ENCODE measurements at places on chromosomes 2 and 18.

DNA sequence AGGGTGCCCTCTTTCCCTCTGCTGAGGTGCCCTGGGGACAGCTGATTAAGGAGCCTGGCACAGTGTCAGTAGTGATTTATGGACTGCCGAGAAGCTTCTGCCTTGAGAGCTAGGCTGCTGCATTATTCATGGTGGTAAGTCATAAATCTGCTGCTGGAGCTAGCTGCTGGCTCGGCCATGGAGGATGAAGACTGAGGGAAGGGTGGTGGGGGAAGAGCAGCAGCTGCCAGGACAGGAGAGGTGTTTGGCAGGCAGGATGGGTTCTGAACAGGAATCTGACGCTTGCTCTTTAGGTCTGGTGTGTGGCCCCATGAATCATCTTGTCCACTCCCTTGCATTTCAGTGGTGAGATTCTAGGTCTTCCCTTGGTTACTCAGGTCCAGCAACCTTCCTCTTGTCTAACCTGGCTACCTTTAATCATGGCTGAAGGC, 296.3 kb downstream of the DYSF start:
- DNase-seq = peak; percentile 44

- DNase-seq = peak; percentile 57
Measured at GRCh38 chr2:159202568-159203071, 83.9 kb downstream of the WDSUB1 start.

DNA sequence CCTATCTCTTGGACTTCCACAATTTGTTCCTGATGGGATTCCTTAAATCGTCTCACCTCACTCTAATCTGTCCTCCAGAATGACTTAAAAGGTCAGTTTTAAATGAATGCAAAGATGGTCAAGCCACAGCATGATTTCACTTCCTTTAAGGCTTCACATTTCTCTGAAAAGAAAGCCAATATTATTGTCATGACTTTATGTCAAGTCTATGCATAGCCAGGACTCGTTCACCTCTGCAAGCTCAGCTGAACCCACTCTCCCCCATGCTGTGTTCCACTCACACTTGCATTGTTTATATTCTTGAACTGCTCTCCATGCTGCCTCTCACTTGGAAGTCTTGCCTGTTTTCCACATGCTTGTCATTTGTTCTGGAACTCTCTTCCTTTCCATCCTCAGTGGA, 298.4 kb upstream of the MMADHC start:
- DNase-seq = peak; percentile 31

DNA sequence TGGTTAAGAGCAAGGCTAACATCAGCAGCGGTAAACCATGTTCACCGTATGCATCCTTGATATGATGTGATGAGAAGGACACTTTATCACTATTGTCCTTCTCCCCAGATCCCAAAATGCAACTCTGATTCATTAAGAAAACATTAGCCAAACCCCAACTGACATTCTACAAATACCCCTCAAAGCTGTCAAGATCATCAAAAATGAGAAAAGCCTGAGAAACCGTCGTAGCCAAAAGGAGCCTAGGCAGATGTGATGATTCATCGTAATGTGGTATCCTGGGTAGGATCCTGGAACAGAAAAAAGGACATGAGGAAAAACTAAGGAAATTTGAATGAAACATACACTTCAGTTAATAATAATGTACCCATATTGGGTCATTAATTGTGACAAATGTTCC, 67.3 kb upstream of the ST6GAL2 start:
- no peak for DNase-seq

DNA sequence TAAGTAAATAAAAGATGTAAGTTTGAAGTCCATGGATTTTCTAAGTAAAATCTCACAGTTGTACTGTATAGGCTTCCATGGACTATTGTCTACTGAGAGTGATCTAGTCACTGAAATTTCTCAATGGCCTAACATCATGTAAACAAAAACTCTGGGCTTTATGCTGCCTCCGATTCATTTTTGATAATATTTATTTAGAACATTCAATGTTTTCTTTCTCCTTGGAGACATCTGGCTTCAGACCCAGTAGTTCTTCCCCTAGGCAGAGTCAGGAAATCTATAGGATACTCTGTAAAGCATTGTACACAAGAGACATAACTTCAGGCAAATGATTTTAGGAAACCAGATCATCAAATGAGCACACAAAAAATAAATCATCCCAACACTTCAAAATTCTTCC, 1208.6 kb upstream of the ZEB2 start:
- no peak for DNase-seq

DNA sequence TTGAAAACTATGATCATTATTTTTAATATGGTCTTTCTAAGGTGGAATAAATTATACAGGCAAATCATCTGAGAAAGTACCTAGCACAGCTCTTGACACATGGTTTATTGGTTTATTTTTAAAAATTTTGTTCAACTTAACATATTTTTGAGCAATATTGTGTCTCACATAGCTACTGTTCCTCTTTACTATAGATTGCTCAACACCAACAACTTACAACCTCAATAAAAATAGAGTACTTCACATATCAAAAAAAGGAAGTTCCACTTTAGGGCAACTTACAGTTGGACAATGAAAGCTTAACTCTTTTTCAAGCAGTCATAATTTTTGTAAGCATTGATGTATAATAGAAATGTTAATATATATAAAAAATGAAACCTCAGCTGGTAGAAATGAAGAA, 440.9 kb upstream of the UBE2E3 start:
- no peak for DNase-seq

DNA sequence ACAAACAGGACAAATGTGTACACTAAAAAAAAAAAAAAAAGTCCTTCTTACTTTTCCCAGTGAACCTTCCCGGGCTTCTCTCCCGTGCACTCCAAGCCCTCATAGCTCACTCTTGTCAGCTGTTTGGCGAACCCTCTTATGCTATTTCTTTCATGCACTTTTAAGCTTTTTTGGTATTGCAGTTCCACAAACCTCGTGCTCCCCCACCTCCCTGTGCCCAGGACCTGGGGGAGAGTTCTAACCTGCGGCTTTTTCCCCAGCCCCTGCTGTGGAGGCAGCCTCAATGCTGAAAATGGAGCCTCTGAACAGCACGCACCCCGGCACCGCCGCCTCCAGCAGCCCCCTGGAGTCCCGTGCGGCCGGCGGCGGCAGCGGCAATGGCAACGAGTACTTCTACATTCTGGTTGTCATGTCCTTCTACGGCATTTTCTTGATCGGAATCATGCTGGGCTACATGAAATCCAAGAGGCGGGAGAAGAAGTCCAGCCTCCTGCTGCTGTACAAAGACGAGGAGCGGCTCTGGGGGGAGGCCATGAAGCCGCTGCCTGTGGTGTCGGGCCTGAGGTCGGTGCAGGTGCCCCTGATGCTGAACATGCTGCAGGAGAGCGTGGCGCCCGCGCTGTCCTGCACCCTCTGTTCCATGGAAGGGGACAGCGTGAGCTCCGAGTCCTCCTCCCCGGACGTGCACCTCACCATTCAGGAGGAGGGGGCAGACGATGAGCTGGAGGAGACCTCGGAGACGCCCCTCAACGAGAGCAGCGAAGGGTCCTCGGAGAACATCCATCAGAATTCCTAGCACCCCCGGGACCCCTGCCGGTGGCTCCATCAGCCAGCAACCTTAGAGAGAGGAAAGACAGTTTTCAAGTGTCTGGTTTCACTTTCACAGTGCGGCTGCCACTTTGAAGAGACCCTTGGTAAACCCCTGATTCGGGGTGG, 826 bp downstream of the KCNE4 start:
- DNase-seq = no peak

DNA sequence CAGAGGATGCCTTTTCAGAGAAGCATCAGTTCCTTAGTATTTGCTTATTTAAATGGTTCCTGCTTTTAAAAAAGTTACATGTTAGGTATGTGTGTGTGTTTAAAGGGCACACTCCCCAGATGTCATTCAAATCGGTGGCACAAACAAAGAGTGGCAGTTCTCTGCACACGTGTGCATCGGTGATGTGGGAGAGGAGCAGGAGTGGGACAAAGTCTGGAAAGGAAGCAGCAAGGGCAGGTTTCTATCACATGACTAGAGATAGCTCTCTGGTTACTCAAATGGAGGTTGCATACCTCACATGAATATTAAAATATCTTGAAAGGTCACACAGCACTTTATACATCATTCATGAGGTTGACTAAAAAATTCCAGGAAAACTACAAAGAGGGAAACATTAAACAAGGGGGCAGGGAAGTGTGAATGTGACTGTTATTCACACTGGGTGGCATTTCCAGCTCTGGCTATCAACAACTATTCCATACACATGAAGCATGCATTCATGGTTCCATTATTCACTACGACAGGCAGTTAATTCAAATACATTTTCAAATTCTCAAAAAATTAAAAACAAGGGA, 64.7 kb downstream of the SEPTIN10 start:
- DNase-seq = no peak

- DNase-seq = no peak
Measured at GRCh38 chr2:19216676-19217602, 141.5 kb downstream of the OSR1 start.

- DNase-seq = peak; percentile 10
Measured at GRCh38 chr2:49770919-49771318, 616.6 kb upstream of the FSHR start.

DNA sequence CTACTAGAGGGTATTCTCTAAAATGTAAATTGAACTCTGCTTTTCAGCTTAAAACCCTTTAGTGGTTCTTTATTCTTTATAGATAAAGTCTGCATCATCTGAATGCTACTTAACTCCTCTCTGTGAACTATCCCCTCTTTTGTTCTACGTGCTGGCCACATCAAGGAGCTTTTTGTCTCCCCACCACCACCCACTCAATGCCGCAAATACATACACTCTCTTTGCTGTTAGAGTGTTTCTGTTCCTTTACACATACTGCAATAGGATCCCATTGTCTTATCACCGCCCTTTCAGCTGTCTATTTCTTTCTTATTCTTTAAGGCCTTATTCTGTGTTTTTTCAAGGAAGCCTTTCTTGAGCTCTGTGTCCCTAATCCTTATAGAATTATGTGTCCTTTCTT, 83.3 kb downstream of the EML4 start:
- no peak for DNase-seq

GRCh38 chr18:27769152-27769551, 407.8 kb downstream of the CDH2 start:
- peak; percentile 17 for DNase-seq

DNA sequence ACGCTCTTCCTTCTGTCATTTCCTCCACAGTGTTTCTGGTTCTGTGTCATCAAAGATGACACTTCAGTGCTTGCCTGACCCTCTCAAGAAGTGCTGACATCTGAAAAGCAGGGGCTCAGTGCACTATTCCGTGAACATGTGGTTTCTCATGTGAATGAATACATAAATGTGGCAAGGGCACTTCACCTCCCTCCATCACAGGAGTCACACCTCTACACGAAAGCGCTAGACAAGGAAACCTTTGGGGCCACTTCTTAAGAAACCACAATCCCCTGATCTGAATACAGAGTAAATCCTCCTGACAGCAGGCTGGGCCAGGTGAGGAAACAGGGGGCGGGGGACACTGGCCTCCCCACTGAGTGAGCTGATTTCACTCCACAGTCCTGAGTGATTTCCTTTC, 145.8 kb upstream of the ACAA2 start:
- DNase-seq = no peak

DNA sequence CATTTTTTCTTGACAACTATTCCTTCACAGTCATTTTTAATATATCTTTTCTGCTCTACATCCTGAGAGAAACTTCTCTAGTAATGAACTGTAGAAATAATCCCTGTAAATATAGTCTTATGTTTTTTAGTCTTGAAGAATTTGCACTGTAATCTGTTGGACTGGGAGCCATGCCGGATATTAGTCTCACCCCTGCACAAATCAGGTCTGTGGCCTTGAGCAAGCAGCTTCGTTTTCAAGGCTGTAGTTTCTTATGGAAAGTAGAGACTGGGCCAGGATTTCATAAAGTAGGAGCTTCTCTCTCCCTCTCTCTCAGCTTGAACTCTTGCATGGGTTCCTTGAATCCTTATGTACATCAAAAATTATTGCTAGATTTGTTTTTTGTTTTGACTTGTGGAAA, 8.7 kb downstream of the FARP2 start:
- no peak for DNase-seq

- no peak for DNase-seq
Measured at GRCh38 chr18:25306671-25307070, 45.3 kb downstream of the ZNF521 start.

GRCh38 chr18:23977719-23978483, 36.7 kb upstream of the TTC39C start:
- DNase-seq = no peak

GRCh38 chr18:48599391-48599790, 60.6 kb downstream of the CTIF start:
- DNase-seq = no peak

DNA sequence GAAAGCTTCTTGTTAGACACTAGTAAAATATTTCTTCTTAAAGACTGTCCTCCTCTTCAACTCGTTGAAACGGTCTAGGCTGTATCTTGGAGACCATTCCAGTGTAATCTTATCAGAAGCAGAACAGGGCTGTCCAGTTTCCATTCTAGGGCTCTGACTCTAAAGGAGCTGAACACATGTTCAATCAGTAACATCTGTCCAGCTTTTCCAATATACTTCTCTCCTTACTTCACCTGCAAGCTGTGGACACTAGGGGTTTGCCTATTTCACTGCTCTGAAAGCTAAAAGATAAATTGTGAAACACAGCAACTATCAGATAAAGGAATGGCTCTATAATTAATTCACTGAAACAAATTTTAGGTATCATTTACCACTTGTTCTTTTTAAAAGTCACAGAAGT, 73.8 kb downstream of the ZNF385B start:
- no peak for DNase-seq

DNA sequence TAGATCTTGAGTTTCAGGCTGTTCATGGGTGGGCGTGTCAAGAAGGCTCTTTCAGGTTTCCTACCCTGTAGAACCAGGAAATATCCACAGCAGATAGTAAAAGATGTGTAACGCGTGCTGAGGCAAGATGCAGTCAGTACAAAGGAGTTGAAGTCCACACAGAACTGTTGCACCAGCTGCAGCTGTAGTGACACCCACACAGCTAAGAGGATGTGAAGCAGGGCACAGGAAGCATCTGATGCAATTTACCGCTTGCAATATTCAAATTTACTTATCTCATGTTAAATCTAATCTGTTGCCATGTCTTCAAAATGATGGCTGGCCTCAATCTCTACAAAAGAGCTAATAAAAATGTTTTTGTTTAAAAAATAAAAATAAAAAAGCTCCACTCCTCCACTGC, 132.8 kb downstream of the ARHGAP15 start:
- DNase-seq = peak; percentile 30

GRCh38 chr2:173458991-173459780, 104.5 kb downstream of the CDCA7 start:
- DNase-seq = peak; percentile 51

GRCh38 chr2:62287899-62288880, 92.3 kb downstream of the B3GNT2 start:
- peak; percentile 92 for DNase-seq

DNA sequence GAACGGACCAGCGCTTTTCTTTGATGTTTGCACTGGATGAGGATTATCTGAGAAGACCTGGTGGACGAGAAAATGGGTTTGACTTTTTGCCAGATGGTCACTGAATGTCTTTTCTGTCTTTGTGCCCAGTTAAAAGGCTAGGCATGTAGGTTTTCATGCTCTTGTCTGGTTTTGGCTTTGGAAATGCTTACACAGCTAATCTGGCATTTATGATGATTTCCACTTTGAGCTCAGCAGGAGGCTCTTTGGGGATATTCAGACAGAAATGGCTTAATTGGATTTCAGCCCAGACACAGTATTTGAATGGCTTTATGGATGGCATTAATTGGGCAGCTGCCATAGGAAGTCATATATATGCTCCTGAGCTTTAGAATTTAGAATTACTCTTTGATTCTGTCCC, 59.6 kb downstream of the NCK2 start:
- DNase-seq = no peak

Data from epithelial cell of esophagus (primary cell).